ENCODE measurements at places on chromosomes 7 and 10.
A peak's percentile ranks its signal among the peaks of the same experiment; 100 is the strongest.

GRCh38 chr7:156751319-156751718 lies 110.7 kb downstream of the RNF32 start:
- no peak for DNase-seq

DNA sequence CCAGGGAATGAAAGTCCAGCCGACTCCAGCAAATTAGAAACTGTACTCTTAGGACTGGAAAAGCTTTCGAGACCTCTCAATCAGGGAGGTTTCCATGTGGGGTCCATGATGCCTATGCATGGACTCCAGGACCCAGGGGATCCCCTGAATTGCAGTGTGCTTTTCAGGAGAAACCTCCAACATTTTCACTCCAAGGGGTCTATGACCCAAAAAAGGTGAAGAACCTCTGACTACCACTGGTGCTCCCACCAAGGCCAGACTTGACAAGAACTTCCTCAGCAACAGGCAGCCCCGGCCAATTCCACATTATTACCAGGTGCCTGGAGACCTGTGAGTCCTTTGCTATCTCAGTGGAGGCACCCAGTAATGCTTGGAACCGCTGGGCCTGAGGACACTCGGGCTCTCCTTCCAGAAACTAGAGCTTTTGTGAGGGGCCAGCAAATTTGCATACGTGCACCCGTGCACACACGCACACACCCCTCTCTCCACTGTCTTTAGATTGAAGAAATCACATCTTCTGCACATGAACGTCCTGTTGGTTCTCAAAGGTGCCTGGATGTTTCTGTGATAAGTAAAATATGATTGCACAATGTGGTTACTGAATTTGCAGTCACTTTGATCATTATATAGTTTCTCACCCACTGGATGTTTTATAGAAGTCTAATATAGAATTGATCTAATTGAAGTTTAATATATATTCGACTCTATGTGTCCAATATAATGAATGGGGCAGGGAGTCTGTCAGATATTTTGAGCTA lies 54.7 kb downstream of the SYPL1 start:
- DNase-seq: no peak

DNA sequence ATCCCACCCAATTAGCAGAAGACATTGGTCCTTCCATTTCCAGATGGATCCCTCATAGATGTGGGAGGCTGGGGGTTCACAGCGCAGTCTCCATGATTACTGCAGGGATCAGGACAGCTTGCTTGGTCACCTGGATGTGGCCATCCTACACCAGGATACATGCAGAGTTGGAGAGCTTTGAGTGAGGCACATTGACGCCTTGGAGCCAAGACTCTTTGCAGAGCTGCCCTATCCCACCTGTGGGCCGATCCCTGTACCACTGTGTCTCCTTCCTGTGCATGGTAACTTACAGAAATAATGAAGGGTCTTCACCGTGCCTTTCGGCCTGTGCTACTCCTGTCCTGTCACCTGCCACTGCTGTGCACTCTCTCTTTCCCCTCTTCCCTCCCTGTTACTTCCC lies 444.8 kb downstream of the GLRX3 start:
- DNase-seq: no peak

- DNase-seq: no peak
Observed at GRCh38 chr7:120475994-120476393, 203.0 kb downstream of the KCND2 start.

DNA sequence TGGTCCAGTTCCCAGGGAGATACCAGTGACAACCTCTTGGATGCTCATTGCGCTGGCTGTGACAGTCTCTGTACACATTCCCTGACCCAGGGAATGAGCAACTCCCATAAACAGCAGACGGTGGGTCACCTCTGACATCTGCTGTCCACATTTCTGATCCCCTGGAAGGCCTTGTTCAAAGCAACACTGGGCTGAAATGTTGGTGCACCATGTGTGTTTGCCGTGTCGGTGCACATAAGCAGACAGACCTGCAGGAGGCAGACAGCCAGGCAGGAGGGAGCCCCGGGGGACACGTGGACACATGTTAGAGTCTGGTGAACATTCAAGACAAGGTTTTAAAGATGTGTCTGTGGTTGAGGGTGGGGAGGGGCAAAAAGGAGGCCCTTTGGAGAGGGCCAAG lies 254.9 kb downstream of the PLXNA4 start:
- DNase-seq: no peak

DNA sequence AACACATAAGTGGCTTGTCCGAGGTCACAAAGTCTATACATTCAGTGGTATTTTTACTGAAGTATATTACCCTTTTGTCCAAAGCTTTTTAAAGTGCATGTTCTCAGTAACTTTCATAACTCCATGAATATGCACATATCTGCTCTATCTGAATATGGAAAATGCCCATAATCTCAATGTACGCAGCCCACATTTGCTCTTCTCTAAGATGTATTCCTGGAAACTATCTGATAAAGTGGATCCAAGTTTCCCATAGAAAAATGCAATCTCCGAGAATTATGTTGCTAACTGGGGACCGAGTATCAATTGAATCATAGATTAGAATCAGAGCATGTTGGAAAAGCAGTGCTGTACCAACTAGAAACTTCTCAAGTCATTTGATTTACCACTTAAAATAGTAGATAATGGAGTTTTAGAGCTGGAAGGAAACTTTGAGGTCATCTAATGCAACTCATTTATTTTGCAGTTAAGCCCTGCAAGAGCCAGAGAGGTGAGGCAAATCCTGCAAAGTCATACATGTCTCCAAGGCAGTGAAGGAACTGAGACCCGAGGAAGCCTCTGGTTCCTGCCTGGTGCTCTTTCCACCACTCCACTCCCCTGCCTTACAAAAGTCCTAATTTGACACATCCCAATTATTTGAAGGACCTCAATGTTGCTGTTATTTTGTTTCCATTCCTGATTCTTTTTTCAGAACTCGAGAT lies 69.4 kb downstream of the CYCS start:
- DNase-seq: no peak

- peak; percentile 24 for DNase-seq
Observed at GRCh38 chr7:112572669-112573301, 92.0 kb downstream of the LSMEM1 start.

DNA sequence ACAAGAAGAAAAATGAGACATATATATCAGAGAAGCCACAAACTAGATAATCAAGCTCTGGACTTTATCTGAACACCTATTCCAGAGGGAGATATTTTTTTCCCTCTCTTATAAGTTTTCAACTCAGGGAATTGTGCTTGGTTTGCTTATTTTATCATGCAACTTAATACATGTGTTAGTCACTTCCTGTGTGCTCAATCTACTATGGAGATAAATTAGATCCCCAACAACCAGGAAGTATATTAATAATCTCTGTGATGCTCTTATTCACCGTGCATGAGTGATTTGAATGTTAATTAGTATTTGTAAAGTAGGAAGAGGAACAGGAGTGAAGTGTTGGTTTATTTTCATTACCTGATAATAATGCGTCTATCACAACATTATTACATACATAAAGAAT lies 38.8 kb upstream of the ZNF365 start:
- no peak for DNase-seq

- peak; percentile 46 for DNase-seq
Observed at GRCh38 chr7:37448636-37449361, at the start of gene ELMO1. ELMO1 (minus strand) TSS chr7:37448864; CDS start chr7:37342690, 106,174 bp downstream.

DNA sequence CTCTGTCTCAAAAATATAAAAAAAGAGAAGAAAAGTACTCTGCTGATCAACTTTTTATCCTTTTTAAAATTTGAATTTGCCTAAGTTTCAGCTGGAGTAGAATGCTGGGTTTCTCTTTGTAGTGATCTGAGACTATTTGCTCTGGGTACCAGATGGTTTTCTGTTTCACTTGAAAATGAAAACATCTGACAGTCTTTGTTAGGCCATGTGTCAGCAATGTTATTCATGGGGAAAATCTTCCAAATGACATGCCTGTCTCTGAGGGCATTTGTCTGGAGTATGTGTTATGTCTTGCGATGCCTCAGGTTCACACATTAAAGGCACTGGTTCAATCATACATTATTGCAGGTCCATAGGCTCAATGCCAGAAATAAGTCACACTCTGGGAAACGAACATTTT lies 175.3 kb upstream of the TMEM229A start:
- DNase-seq: no peak

DNA sequence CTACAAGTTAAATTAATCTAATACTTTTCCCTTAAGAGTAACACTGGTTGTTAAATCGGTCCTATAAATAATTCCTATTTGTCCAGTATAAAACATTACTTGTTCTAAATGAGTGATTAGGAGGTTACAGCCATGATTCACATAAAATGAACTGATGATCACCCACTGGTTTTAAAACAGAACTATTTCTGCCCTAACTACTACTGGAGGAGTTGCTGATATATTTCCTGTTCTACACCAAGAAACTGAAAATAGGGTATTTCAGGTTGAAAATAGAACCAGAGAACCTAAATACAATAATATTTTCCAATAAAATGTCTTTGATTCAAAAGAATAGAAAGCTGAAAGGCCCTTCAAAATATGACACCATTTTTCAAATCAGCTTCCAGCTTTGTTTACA lies 30.9 kb downstream of the DNAJC1 start:
- DNase-seq: no peak

GRCh38 chr10:68067508-68067907 lies 7.6 kb downstream of the HERC4 start:
- no peak for DNase-seq

GRCh38 chr7:123864436-123864835 lies 19.5 kb downstream of the HYAL4 start:
- peak; percentile 28 for DNase-seq

DNA sequence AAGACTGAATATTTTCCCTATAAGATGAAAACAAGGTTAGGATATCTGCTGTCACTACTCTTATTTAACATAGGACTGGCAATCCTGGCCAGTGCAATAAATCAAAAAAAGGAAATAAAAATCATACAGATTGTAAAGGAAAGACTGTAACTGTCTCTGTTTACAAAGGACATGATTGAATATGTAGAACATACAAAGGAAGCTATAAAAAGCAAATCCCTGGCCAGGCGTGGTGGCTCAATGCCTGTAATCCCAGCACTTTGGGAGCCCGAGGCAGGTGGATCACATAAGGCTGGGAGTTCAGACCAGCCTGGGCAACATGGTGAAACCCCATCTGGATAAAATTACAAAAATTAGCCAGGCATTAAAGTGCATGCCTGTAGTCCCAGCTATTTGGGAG lies 15.8 kb downstream of the ZNF485 start:
- DNase-seq: no peak

- DNase-seq: peak; percentile 20
Observed at GRCh38 chr10:119608316-119609155, 11.8 kb upstream of the TIAL1 start.
